Upper lobe of right lung (tissue), 1 donor: ENCODE measurements at places on chromosomes 1 and 21. TPM values are rescaled to one million over a fixed set of nuclear protein-coding genes. Genes with fewer than 3 reads are reported as not detected.
A peak's percentile ranks its signal among the peaks of the same experiment; 100 is the strongest.

DNA sequence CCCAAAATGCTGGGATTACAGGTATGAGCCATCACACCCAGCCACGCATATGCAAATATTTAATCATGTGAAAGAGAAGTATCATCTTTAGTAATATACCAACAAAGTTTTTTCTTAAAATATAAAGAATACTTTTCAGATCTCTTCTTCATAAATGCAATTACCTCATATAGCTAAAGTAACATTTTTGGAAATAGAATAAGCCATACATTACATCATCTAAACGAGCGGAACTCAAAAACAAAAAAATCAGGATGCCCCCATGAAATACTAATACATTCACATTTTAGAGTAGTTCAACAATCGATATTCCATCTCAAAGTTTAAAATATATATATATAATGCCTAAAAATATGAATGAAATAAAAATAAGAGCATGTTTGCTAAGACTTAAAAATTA, 4.7 kb downstream of the NDC1 start:
- no peak overlapping the region for H3K27ac ChIP-seq
- H3K27me3 ChIP-seq = no peaks in the 10 kb centered on the region
- peaks cover 10% of the 10 kb centered on the region for H3K4me1 ChIP-seq
- peaks cover 8% of the 10 kb centered on the region for H3K36me3 ChIP-seq
- H3K4me3 ChIP-seq = no peak overlapping the region

DNA sequence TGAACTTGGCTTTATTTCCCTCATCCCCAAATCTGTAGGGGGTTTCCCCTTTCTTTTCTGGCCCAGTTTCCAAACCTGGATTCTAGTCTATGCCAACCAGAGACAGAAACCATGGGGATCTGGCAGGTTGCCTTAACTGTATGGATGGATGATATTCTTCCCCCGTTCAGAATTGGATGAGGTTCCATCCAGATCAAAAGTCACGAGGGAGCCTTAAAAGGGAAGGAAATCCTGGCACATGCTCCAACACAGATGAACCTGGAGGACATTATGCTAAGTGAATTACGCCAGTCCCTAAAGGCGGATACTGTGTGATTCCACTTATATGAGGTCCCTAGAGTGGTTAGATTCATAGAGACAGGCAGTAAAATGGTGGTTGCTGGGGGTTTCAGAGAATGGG, 124.4 kb downstream of the HUNK start:
- DNase-seq = no peak
- H3K4me1 ChIP-seq = no peaks in the 10 kb centered on the region
- no peaks in the 10 kb centered on the region for H3K36me3 ChIP-seq
- no peak overlapping the region for H3K4me3 ChIP-seq

GRCh38 chr1:17909634-17910033, 154.5 kb downstream of the ACTL8 start:
- peak; percentile 46 for DNase-seq
- H3K27ac ChIP-seq = no peak overlapping the region
- no peak overlapping the region for H3K4me3 ChIP-seq
- H3K27me3 ChIP-seq = peaks cover 45% of the 10 kb centered on the region
- no peaks in the 10 kb centered on the region for H3K4me1 ChIP-seq

DNA sequence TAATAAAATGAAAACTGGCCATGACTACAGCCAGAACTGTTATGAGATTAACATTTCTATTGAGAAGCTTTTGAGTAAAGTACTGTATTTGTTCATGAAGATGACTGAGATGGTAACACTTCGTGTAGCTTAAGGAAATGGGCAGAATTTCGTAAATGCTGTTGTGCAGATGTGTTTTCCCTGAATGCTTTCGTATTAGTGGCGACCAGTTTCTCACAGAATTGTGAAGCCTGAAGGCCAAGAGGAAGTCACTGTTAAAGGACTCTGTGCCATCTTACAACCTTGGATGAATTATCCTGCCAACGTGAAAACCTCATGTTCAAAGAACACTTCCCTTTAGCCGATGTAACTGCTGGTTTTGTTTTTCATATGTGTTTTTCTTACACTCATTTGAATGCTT, 164.0 kb downstream of the NEK7 start:
- H3K36me3 ChIP-seq = no peaks in the 10 kb centered on the region
- no peaks in the 10 kb centered on the region for H3K4me1 ChIP-seq
- no peak overlapping the region for H3K4me3 ChIP-seq

GRCh38 chr1:248858096-248858890, 592 bp downstream of the ZNF692 start:
- peak overlapping the region; percentile 82 for H3K27ac ChIP-seq
- H3K36me3 ChIP-seq = no peaks in the 10 kb centered on the region
- H3K4me1 ChIP-seq = peaks cover 19% of the 10 kb centered on the region
- DNase-seq = peak; percentile 90
- no peaks in the 10 kb centered on the region for H3K27me3 ChIP-seq

GRCh38 chr1:173420330-173420806, 56.8 kb upstream of the PRDX6 start:
- H3K27ac ChIP-seq = no peak overlapping the region
- H3K27me3 ChIP-seq = no peaks in the 10 kb centered on the region
- DNase-seq = peak; percentile 66

DNA sequence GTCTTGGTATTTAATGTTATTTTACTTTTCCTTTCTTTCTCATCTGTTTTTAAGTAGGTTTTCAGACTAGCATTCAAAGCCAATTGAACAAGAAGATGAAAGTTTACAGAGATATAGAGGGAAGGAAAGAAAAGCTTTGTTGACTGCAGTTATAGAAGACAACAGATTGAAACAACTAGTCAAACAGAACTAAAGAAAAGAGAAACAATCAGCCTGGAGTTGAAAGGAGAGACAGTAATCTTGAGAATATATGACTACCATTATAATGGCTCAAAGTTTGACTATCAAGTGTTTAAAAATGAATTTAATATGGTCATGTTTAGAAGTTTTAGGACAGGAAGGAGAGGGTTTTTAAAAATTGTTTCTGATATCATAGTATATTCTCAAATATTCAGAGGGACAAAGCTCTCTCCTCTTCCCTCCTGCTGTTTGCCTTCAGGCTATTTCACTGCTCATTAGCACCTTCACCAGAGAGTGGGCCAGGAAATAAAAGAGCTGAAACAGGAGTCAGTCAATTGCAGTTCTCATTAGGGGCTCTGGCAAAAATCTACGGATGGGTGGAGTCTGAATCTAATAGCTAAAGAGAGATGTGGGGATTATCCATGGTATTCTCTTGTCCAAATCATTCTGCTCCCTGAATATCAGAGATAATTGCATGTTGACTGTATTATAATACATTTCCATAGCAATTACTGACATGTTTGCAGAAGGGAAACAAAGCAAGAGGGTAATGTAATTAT, 577.8 kb downstream of the BRINP3 start:
- no peaks in the 10 kb centered on the region for H3K4me1 ChIP-seq
- no peaks in the 10 kb centered on the region for H3K27me3 ChIP-seq
- H3K27ac ChIP-seq = no peak overlapping the region
- DNase-seq = no peak
- H3K4me3 ChIP-seq = no peak overlapping the region
- no peaks in the 10 kb centered on the region for H3K36me3 ChIP-seq

DNA sequence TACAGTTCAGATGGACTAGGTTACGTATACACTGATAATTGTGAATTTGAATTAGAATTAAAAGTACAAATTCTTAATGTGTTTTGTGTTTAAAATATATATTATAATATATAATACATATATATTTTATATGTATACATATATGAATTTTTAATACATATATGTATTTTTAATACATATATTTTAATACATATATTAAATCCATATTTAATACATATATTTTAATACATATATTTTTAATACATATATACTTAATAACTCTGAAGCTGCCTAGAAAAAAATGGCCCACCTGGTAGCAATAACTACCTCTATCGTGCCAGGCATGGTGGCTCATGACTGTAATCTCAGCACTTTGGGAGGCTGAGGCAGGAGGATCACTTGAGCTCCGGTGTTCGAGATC, 179.1 kb upstream of the SAMSN1 start:
- DNase-seq = no peak
- H3K27me3 ChIP-seq = no peaks in the 10 kb centered on the region
- no peak overlapping the region for H3K27ac ChIP-seq
- no peak overlapping the region for H3K4me3 ChIP-seq
- no peaks in the 10 kb centered on the region for H3K36me3 ChIP-seq
- no peaks in the 10 kb centered on the region for H3K4me1 ChIP-seq

DNA sequence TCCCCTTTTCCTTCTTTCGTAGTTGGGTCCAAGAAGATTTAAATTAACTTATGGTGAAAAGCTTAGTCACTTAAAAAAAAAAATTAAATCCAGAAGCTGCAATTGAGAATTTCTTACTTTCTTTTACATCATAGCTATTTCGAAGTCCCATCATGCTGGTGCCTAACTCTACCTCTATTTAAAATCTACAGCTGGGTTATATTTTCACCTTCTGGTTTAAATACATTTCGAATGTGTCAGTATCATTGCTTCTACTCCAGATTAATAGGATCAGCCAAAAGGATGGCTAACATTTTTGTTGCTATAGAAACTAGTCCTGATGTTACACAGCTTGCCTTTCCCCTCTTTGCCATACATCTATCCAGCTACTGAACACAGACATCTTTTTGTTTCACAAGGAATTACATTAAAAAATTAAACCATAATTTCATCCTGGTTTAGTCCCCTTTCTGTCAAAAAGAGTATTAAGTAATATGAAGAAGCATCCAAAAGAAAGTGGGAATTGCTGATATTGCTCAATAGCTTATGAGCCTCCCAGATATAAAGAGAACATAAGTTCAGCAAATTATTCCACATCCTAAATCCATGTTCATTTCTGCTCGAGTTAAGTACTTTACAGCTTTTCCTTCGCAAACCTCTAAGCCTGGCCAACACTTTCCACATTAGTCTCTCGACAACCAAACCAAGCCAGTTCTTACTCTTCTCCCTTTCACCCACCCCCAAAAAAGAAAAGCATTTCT, 396.7 kb upstream of the DAB1 start:
- no peaks in the 10 kb centered on the region for H3K4me1 ChIP-seq
- no peaks in the 10 kb centered on the region for H3K27me3 ChIP-seq
- no peaks in the 10 kb centered on the region for H3K36me3 ChIP-seq
- DNase-seq = no peak

- no peak overlapping the region for H3K4me3 ChIP-seq
- H3K27me3 ChIP-seq = no peaks in the 10 kb centered on the region
- no peak overlapping the region for H3K27ac ChIP-seq
- H3K36me3 ChIP-seq = peaks cover 1% of the 10 kb centered on the region
Observed at GRCh38 chr1:17055801-17056200, 2.0 kb upstream of the SDHB start.

GRCh38 chr1:156662005-156662799, 15.0 kb downstream of the NES start:
- H3K4me1 ChIP-seq = peaks cover 78% of the 10 kb centered on the region
- H3K27ac ChIP-seq = peak overlapping the region; percentile 69
- no peak overlapping the region for H3K4me3 ChIP-seq
- no peak for DNase-seq
- no peaks in the 10 kb centered on the region for H3K36me3 ChIP-seq

- no peak overlapping the region for H3K27ac ChIP-seq
- no peak for DNase-seq
- no peaks in the 10 kb centered on the region for H3K27me3 ChIP-seq
- no peak overlapping the region for H3K4me3 ChIP-seq
Observed at GRCh38 chr1:6870571-6870970, 85.3 kb downstream of the CAMTA1 start.

GRCh38 chr1:108767708-108768107, 21.2 kb downstream of the STXBP3 start:
- no peak overlapping the region for H3K4me3 ChIP-seq
- no peaks in the 10 kb centered on the region for H3K4me1 ChIP-seq
- H3K27ac ChIP-seq = no peak overlapping the region
- peaks cover 64% of the 10 kb centered on the region for H3K36me3 ChIP-seq
- H3K27me3 ChIP-seq = no peaks in the 10 kb centered on the region

DNA sequence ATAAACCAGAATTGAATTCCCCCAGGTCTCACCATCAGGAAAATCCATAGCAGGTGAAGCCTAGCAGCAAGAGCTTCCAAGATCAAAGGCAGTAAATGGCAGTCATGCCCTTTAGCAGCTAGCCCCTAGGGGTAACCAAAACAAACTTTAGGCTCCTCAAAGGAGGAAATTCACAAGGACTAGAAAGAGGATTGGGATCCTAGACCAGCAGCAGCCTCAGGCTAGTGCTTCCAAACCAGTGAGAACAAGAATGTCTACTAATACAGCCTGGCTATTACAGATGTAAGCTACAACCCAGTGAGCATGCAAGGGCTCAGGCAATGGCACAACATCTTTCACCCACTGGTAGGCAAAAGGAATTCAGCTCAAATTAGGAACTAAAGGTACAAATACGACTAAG, 11.1 kb upstream of the RIMKLA start:
- no peak overlapping the region for H3K27ac ChIP-seq
- peaks cover 4% of the 10 kb centered on the region for H3K27me3 ChIP-seq
- H3K4me3 ChIP-seq = no peak overlapping the region
- DNase-seq = no peak

Gene HSD3B2
- total RNA-seq = not detected

Gene TNNT2
- total RNA-seq = 6.4 TPM

Gene SPAG17
- 0.12 TPM for total RNA-seq

Gene PMF1
- total RNA-seq = 47.4 TPM

Gene RIIAD1
- not detected for total RNA-seq

Gene RTCA
- 27.7 TPM for total RNA-seq

Gene C4BPA
- total RNA-seq = 175 TPM

Gene DHCR24
- 749 TPM for total RNA-seq
